GM12891 (cell line): ENCODE measurements at places on chromosomes 3 and 15.

GRCh38 chr3:14539384-14539741, 779 bp downstream of the GRIP2 start:
- DNase-seq = no peak

- DNase-seq = no peak
These were observed 77.9 kb downstream of the APBA2 start for GRCh38 chr15:28963711-28964081.

GRCh38 chr3:21508246-21508645, 242.8 kb downstream of the ZNF385D start:
- DNase-seq = no peak

- DNase-seq = no peak
These were observed 21.8 kb upstream of the PFN2 start for GRCh38 chr3:149992416-149993058.

DNA sequence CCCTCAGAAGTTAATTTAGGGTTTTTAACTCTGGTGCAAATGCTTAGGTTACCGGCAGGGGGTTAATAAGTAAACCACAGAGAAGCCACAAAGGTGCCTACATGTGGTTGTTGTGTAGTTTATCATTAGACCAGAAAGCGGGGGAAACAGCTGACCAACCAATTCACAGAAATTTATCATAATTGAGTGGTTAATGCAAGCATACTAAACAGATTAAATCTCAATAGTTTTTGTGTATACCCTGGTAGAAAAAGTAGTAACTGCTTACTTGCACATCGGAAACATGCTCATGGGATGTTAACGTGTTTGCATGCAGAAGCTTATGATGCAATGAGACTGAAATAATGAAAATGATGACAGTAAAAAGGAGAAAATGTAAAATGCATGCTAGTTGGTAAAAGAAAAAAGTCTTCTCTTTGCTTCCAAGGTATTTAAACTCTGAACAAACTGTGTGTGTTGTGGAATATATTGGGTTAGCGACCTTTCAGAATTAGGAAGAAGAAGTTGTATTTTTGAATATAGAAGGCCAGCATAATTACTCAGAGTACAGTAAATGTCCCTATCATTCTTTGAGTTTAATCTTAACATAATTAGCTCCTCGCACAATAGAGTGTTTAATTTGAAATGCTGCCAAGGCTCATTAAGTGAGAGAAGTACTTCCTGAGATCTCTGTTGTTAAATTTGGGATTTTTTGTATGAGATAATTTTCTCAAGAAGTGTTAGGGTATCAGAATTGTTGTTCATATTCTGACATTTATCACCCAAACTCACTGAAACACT, 316.2 kb downstream of the PTPRG start:
- DNase-seq = no peak

GRCh38 chr3:197775317-197775716, 15.7 kb upstream of the LRCH3 start:
- DNase-seq = no peak

DNA sequence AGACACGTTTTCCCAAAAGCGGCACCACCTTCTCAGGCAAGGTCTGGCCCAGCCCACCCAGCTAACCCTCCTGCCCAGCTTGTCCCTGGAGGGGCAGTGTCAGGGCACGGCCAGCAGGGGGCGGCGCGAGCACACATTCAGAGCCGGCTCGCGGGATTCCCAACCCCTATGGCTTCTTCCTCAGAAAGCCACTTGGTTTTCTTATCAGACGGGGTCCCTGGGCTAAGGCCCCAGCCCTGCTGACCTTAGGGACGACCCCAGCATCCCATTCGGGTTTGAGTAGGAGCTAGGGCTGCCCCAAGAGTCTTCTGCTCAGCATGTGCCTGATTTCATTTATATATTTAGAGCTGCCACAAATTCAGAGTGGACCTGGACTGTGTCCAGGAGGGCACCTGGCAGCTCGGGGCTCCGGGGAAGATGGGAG, 14.5 kb downstream of the RLBP1 start:
- DNase-seq = peak; percentile 74

- no peak for DNase-seq
These were observed 82.6 kb downstream of the RPLP1 start for GRCh38 chr15:69535101-69535638.

DNA sequence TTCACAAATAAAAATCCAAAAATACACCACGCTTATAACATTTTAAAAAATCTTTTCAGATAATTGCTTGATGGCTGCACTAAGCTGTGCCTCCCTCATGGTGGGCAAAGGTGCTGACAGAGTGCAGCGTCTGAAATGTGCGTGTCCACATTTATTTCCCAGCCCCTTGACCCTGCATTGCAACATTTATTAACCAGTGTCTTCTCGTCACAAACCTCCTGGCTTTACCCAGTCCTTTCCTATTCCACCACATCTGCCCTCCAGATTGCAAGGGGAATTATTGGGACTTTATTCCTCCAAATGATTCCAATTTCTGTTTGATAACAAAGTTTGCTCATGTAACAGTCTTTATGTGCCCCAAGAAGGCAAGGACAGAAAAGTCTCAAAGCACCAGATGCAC, 5.5 kb downstream of the RASGRP1 start:
- DNase-seq = no peak

DNA sequence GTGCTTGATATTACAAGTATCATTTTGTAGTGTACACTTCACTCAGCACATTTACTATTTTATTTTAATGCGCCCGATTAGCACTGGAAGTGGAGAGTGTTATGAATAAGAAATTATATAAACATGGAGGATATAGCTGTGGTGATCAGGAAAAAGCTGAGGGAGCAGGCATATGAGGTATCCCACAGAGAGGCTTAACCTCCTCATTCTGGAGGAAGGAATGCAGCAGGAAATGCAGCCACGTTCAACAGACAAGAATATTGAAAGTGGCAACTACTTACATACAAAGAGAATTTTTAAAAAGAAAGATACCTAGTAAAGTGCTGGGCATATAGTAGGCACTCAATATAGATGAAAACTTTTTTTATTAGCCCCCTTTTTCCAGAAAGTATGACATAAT, 166.0 kb upstream of the SATB1 start:
- DNase-seq = no peak

GRCh38 chr3:188294823-188295487, 141.0 kb downstream of the LPP start:
- no peak for DNase-seq

DNA sequence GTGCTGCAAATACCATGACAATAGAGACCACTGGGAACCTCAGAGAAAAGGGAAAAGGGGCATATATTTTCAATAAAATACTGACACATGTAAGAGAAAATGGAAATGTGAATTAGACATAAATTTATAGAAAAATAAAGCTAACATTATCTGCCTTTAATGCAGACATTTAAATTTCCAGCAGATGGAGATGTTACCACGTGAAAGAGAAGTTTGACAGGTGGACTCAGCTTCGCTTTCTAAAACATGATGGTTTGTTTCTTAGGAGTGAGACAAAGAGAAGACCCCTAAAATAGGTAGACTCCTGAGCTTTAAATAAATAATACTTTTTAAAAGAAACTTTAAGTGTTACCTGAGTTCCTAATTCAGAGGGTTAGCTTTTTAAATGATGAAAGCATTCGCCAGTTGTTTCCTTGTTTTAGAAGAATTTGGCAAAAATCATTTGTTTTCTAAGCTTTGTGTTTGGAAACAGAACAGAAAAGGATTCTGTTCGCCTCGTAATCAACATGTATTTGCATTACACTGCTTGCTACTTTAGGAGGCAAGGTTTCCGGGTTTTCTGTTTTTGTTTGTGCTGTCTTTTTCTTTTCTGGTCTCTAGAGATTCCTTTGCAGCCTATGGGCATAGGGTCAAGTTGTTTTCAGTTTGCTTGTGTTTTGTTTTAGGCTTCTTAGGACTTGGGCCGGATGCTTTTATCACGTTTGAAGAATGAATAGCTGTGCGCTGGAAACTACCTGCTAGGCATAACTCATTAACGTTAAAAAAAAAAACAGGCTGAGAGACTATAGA, 271.4 kb downstream of the THSD4 start:
- no peak for DNase-seq

DNA sequence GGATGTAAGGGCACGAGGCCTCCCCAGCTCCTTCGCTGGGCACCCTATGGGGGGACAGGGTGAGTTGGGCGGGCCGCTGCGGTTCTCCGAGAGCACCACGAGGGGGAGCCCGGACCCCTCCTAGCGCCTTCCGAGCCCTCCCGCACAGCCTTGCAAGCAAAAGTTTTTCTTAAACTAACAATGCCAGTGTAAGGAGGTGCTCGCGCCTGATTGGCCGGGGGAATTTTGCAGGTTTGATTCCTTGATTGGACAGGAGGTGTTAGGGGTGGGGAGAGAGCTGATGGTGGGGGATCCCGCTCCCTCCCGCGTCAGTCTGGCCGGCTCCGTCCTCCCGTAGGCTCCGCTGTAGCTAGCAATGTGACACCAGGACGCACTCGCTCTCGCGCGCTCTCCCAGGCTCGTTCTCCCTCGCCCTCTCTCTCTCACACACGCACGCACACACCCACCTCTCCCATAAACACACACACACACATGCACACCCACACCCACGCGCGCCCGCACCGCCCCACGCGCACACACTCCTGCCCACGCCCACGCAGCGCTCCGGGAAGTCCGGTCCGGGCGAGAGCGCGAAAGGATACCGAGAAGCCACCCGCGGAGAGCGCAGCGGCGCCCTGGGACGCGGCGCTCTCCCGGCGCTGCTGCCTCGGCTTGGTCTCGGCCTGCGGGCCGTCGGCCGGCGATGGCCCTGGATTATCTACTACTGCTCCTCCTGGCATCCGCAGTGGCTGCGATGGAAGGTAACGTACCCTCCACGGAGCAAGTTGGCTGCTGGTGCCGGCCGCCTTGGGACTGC, at the start of gene EPHB1:
Gene EPHB1 (plus strand): TSS at position 311 of the 796 bp plus-strand sequence.
- peak; percentile 78 for DNase-seq

DNA sequence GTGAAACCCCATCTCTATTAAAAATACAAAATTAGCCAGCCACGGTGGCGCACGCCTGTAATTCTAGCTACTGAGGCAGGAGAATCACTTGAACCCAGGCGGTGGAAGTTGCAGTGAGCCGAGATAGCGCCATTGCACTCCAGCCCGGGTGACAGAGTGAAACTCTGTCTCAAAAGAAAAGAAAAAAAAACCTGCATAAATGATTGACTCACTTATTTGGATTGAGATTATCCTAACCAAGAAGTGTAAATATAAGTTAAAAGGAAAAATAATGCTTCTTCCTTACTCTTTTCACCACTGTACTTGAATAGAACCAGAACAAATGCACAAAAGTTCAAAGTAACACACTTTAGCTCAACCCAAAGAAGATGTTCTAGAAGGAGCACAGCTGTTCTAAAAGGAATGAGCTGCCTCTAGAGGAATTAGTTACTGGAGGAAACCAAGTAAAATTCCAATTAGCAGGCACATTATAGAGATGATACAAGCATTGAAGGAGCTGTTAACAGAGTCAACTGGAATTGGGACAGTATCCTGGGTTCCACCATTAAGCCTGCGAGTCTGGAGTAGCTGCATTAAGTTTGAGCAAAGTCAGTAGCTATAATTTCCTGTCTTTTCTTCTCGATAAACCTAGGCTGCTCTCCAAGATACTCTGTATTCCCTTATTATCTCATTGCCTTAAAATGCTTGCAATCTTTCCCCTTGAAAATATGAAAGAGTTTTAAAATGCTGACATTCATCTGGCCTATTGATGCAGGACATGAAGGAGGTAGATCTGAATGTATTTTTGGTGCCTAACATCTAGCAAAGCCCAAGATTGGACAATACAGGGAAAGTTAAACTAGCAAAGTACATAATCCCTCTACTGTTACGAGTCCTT, 9.5 kb downstream of the MTHFS start:
- DNase-seq = no peak

DNA sequence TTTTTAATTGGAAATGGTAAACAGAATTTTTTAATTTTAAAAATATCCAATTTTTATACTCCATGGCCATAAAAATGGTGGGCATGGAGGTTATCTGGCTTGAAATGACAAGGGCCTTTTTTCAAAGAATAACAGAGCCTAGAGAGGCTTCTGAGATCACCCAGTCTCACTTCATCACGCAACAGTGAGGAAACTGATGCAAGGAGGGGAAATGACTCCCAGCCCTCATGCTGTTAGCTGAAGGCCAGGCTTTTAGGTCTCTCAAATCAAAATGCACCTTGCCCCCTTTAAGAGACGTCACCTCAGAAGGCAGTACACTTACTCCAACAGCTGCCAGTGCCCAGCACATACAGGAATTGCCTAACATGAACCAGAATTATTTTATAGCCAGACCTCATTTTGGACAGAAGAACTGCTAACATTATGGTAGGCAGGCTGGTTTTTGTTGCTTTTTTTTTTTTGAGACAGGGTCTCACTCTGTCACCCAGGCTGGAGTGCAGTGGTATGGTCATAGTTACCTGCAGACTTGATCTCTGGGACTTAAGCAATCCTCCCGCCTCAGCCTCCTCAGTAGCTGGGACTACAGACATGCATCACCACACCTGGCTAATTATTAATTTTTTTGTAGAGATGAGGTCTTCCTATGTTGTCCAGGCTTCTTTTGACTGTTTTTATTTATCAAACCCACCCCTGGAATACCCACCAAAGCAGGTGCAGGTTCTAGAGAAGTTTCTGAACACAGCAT, 9.1 kb downstream of the RAB43 start:
- no peak for DNase-seq

DNA sequence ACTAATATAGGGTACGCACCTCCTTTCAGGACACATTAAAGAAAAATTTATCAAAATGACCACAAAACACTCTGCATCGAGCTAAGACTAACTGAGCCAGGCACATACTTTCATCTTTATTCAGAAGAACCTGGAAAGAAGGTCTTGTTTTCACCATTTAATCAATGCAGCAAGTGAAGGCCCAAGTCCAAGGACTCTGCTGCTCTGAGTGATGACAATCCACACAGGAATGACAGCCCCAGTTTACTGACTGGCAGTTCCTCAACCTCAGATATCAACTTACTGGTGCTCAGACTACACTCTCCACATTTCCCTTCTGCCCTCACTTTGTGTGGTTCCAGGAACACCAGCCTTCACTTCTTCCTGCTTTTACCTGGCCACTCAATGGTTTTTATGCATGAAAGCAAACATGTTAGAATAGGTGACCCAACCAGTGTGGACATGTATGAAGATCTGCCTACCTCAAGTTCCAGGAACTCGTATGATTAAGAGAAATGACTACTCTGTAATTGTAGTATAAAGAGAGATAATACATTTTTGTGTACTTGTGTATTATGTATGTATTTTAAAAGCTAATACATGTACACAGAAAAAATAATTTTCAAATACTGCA, 29.1 kb upstream of the RASA2 start:
- no peak for DNase-seq

DNA sequence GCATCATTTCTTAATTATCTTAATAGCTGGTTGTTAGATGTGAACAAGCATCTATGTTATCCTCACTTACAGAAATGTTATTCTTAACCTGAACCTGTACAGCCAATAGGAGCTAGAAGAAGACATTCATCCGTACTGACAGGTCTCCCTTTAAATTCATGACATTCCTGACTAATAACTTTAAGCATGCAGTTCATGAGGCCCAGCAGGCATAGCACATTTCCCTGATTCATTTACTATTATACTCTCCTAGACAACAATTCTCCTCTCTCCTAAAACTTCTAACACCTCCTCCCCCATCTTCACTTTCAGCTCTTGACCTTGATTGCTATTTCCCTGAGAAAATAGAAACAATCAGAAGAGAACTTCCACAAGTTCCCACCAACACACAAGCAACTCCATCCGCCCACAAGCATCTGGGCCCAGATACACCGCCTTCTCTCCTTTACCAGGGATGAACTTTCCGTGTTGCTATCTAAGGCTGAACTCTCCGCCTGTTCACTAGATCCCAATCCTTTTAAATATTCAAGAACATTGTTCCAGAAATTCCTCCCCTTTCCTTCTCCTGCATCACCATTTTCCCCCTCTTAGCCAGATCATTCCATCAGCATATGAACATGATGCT, 62.9 kb upstream of the SPRED1 start:
- DNase-seq = no peak

- DNase-seq = no peak
These were observed 43.6 kb upstream of the DIPK2A start for GRCh38 chr3:143928056-143928455.
